Left lobe of liver (tissue), 2 donors: ENCODE measurements at places on chromosomes 7 and 10. TPM values are rescaled to one million over a fixed set of nuclear protein-coding genes. Genes with fewer than 3 reads are reported as not detected.

The GAD2 gene
- total RNA-seq, result not detected

The FGFR2 gene
- 22.6 TPM for total RNA-seq

The EMX2 gene
- total RNA-seq, result not detected

The HOXA5 gene
- 0.50 TPM for total RNA-seq

The CPEB3 gene
- 12.7 TPM for total RNA-seq

The EBF3 gene
- not detected for total RNA-seq
